ENCODE measurements at places on chromosomes 2 and 18.

GRCh38 chr18:28439870-28440269, 262.9 kb upstream of the CDH2 start:
- DNase-seq, result no peak

DNA sequence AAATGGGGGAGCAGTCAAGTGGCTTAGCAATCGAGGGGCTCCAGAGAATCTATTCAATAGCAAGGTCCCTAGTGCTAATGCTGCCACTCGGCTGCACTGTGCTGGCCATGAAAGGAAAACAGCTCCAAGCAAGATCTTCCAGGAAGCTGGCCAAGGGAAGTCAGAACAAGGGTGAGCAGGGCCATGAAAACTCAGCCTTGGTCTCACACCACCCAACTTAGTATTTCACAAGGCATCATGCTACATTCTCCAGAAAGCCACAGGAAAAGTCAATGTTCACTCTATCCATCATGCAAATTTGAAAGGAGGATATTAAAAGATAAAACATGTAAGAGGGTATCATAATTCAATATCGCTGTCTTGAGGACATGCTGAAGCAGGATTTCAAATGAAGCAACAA, 35.7 kb downstream of the NRP2 start:
- DNase-seq, result no peak

DNA sequence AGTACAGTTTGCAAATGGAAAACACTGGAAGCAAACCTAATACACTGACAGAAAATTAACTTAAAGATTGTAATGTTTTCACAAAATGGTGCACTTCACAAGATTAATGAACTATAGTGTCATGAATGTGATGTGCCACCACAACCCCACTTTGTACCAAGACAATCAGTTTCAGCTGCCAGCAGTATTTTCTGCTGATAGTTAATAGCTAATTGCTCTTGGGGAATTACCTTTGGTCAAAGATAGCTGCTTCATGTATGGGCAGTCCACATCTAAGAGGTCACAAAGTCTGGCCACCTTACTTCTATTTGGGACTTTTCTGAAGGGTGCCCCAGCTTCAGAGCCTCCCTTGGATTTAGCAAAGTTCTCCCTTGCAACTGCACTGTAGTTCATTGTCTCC, 254.0 kb downstream of the CALCRL start:
- no peak for DNase-seq

DNA sequence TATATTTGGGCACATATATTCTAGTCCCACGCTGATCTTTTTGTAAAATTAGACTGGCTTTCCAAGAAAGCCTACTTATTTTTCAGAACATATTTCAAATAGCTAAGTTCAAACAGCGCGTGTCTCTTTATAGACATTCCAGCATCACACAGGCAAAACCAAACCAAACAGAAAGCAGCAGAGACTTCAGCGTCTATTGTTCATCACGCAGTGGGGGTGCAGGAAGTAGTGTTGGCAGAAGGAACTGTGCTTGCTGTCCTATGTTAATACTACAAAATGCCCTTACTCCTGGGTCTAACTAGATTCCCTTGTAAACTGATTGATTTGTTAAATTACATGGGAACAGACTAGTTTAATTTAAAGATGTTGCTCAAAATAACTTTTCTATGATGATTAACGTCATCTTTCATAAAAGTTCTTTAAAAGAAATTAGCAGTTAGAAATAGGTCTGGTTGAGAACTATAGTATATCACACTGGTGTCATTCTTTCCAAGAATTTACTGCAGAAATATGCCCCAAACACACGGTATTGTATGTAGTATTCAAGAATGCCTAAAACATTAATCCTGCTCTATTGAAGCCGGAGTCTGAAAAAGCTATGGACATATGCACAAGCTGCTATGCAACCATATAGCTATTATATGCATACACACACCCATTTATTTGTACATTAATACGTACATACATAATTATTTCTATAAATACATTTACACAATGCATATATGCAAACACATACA, 436.3 kb downstream of the CBLN2 start:
- DNase-seq, result no peak

DNA sequence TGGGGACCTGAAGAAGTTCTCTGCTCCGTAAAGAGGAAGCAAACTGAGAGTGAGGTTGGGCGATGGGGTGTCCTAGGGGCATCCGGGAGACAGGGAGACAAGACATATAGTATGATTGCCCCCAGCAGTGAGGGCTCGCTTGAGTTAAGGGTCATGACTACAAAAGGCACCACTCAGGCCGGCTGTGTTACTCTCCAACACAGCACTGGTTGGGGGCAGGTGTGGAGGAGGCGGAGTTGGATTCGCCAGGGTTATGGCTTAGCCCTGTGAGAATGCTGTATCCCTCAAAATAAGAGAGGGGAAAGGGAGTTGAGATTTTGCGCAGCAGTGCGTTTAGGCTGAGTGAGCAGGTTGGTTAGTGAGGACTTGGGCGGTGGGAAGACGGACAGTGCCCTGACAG, 12.0 kb downstream of the DYSF start:
- no peak for DNase-seq

GRCh38 chr2:134425724-134426496, 172.0 kb downstream of the MGAT5 start:
- DNase-seq, result no peak

DNA sequence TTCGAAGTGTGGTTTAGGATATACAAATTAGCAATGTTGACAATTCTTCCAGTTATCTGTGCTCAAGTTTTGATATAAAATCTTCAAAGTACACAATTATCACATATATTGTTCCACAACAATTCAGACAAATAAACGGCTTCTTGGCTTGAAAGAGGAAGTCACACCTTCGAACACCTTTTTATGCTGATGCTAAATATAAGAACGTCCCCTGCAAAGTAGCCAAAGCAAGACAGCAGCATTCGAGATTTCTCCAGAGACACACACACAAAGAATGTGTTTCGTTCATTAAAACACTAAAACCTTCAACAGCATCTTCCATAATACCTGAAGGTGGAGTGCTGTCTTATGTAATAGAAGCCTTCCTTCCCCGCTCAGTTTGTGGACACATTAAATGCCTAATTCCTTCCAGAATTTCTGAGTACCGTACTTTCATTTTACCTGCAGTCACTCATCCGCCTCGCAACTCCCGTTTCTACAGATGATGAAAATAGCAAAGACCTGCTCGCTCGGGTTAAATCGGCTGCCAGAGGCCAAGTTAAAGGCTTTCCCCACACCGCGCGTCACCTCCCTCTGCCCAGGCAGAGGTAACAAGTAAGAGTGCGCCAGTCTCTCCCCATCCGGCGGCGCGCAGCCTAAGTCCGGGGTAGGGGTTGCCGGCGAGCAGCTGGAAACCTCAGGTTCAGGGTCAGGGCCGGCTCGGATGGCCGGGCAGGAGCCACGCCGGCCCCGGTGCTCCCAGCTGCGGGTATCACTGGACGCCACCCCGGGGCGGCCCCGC, 847 bp downstream of the SERPINE2 start:
- DNase-seq, result no peak

GRCh38 chr2:158217593-158217992, 115.9 kb downstream of the UPP2 start:
- DNase-seq, result no peak

- DNase-seq, result no peak
These were observed 569.7 kb downstream of the RIT2 start for GRCh38 chr18:42545825-42546224.

DNA sequence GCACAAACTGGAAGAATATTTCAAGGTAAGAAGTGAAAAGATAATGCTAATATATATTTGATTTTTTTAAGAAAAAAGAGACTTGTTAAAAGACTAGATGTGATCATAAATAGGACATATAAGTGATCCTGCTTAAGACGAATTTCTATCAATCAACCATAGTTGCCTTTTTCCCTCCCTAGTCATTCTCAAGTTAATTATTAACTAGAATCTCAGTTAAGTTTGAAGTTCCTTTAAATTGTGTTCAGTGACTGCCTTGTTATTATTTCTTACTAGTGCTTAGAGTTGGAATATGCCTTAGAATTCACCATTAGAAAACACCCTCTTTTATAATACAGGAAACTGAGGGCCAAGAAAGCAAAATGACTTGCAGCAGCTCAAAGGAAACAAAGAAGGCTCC, 141.5 kb upstream of the SP5 start:
- DNase-seq, result no peak

DNA sequence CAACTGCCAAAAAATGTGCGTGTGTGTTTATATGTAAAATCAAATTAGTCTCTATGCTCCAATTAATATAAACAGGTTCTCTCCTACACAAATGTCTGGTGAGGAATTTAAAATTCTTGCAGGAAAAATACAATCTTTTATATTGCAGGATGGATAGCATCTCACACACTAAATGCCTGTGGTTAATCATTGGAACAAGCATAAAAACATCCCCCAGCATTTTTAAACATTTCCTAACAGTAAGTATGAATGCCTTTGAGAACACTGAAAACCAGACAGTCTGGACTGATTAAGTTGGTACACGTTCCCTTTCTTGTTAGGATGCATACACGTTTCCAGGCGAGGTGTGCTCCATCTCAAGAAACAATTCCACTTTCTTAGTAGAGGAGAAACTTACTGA, 29.9 kb upstream of the PDE1A start:
- no peak for DNase-seq

DNA sequence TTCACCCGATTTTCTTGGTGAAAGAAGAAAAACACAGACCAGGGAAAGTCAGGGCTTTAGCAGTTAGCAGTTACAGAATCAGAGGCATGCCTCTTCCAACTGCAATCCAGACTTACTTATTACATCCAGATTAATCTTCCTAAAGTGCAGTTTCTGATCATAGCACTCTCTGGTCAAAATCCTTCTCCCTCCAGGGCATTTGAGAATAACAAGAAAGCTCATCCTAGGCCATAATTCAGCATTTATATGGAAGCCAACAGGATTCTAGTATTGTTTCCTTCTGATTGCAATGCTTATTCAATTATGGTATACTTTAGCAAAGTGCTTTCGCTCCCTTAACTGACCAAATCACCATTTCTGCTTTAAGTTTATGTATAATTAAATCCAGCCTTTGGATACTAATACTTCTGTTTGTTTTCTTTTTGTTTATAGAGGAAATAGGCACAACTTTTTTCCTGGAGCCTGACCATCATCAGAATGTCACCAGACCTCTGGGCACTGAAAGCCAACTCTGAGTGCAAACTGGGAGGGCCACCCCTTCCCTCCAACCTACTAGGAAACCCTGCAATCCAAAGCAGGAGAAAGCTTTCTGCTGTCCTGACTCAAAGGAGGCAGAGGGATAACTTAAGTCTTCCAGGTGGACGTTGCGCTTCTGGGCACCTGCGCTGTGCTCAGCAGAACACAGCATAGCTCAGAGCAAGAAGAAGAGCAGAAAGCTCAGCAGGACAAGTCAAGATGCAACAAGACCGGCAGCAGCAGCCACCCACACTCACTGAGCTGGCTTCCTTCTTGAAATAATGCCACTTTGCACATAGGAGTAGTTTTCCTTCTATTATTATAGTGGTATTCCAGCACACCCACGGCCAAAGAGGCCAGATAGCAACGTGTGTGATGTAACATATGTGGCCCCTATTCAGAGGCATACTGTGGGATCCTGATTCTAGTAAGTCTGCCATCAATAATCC, 99.3 kb downstream of the STK39 start:
- DNase-seq, result no peak

DNA sequence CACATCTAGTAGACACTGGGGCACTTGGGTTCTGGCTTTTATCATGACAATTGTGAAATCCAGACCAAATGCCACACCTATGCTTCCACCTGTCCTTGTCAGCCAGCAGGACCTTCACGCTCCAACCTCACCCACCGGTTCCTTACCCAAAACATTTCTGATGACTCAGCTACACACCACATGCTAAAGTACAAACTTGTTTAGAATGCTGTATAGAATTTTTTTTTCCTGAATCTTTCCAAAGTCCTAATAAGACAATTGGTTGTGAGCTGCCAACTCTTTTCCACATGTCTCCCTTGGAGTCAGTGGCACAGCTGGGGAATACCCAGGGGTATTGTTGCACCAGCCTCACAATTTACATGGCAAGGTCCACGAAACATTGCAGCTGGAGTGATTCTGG, 75.5 kb upstream of the LPIN2 start:
- DNase-seq, result no peak

DNA sequence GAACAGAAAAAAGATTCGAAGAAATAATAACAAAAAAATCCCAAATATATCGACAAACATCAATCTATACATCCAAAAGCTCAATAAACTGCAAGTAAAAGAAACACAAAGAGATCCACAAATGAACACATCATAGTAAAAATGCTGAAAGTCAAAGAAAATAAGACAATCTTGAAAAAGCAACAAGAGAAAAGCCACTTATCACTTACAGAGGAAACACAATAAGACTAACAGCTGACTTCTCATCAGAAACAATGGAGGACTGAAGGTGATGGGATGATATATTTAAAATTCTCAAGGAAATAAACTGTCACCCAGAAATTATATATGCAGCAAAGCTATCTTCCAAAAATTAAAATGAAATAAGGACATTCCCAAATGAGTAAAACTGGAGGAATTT, 140.3 kb downstream of the NDUFA10 start:
- DNase-seq, result no peak

DNA sequence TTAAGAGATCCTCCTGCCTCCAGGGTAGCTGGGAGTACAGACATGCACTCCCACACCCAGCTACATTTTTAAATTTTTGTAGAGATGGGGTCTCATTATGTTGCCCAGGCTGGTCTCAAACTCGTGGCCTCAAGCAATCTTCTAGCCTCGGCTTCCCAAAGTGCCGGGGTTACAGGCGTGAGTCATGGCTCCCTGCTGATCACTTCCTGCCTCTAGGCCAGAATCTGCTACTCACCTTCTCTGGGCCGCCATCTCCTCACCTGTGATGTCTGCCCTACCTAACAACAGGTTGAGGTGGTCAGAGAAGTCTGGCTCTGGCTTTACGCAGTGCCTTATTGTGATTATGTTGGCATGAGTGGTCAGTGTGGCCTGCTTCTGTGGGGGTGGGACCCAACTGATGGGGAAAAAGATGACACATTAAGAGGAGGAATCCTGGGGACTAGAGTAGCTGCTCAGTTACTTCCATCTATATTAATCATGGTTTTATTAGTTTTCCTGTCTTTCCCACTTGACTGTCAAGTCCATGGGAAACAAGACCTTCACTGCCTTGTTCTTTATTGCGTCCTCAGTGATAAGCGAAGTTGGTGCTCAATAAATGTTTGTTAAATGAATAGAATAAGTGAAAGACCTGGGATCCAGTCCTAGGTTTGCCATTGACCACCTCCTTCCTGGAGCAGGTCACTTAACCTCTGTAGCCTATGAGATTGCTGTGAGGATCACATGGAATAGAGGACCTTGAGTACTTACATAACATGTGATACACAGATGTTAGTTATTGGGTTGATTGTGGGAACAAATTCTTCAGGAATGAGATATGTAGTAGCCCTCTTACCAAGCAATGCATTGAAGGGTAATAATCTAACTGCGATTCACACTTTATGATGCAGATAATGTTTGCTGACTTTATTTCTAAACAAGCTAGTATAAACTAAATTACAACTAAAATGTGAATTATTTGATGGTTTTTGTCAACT, 15.7 kb downstream of the KCTD1 start:
- no peak for DNase-seq

DNA sequence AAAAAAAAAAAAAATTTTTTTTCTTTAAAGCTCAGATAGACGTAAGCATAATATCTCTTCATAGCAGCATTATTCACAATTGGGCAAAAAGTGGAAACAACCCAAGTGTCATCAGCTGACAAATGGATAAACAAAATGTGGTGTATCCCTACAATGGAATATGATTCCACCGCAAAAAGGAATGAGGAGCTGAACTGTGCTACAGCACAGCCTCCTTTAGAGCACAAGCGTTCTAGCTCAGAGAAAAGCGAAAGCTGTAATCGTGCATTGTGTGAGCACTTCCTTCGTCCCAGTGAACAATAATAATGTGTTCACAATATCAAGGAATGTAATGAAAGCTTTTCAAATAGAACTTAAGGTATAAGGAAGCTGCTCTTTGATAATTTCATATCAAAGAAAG, 11.7 kb upstream of the CHMP1B start:
- DNase-seq, result no peak

GRCh38 chr2:127410871-127411652, 7.2 kb upstream of the PROC start:
- no peak for DNase-seq
